ENCODE measurements at places on chromosomes 3 and 15.

- no peak for DNase-seq
These were observed 762.8 kb downstream of the VGLL3 start for GRCh38 chr3:86228101-86228500.

GRCh38 chr3:48592519-48593087 is 2.5 kb downstream of the COL7A1 start:
- DNase-seq = no peak

- no peak for DNase-seq
These were observed 13.7 kb downstream of the LRRK1 start for GRCh38 chr15:100932676-100933348.

DNA sequence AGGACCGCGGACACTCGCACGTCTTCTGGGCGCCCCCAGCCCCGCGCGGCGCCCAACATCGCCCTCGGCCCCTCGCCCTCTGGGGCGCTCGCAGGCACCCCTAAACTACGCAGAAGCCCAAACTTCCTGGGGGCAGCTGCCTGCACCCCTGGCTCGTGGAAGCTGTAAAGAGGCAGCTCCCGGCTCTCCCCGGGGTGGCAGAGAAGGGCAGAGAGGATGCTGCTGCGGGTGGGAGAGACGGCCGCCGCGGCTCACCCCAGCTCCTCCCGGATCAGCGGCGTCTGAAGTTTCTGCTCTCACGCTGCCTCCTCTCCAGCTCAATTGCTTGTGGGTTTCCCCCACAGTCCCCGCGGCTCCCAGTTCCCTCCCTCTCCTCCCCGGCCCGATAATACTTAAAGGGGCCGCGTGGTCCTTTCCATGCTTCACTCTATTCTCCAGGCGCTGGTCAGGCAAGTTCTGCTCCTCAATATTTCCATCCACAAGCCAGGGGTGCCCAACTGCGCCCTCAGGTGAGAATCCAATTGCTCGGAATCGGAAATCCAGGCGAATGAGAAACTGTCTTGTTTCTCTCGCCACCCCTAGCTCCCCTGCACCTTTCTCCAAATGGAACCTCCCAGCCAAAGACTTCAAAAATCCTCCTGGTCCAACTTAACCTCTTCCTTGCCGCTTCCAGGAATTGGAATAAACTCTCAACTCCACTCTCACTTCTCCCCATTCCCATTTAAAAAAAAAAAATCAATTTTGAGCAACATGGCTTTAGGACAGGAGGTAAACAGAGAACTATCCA is 748.5 kb downstream of the ROBO1 start:
- peak; percentile 60 for DNase-seq

- no peak for DNase-seq
These were observed 788.8 kb downstream of the ROBO1 start for GRCh38 chr3:78979028-78979427.

DNA sequence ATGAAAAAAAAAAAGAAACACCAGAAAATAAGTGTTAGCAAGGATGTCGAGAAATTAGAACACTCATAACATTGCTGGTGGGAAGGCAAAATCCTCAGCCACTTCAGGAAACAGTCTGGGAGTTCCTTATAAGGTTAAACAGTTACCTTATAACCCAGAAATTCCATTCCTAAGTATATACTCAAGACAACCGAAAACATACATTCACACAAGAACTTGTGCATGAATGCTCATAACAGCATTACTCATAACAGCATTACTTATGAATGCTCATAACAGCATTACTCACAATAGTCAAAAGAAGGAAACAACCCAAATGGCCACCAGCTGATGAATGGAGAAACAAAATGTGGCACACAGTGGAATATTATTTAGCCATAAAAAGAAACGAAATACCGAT is 34.8 kb upstream of the DCP1A start:
- DNase-seq = no peak

DNA sequence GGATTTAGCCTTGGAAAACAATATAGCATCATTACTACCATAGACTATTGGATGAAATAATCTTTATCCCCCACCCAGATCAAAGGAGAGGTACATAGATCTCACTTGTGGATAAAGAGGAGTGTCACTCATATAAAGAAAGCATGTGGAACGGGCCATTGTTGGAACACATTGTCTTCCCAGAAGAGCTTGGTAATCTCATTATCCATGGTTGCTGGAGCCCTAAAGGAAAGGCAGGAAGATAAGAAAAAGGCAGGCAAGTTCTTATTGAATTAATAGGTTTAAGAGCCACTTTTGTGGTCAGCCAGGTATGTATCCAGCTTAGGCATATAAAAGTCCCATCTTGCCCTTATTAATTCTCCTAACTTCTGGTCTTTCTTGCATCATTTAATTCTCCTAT is 659.1 kb downstream of the GRM7 start:
- DNase-seq = no peak

- no peak for DNase-seq
These were observed 39.6 kb upstream of the CTNNB1 start for GRCh38 chr3:41159588-41160189.

DNA sequence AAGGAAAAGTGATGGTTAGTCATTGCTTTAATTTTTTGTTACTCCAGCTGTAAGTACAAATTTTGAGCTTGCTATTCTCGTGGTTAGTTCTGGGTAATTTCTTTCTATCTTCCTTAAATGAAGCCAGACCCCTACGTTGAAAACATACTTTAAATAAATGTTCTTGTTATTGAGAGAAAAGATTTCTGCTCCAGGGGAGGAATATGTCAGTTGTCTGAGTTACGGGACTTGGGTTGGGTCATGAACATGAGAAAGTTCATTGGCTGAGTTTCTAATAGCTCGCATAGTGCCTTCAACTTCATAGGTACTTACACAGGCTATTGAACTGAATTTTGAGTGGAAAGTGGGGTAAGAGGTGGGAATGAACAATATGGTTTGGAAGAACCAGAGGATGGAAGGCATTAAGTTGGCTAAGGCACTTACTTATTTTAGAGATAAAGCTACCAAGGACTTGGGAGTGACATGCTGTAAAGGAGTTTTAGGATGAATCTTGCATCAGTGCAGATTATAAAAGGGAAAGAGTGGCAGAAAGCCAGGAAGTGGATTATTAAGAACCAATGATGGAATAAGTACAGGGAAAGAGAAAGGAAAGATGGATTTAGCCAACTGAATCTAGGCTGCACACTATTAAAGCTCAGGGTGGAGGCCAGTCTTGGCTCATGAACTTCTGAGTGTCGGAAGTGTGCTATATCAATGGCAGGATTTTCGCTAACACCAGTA is 1.4 kb downstream of the RPSA start:
- DNase-seq = no peak

- no peak for DNase-seq
These were observed 53.4 kb downstream of the CHD2 start for GRCh38 chr15:92953566-92953965.

DNA sequence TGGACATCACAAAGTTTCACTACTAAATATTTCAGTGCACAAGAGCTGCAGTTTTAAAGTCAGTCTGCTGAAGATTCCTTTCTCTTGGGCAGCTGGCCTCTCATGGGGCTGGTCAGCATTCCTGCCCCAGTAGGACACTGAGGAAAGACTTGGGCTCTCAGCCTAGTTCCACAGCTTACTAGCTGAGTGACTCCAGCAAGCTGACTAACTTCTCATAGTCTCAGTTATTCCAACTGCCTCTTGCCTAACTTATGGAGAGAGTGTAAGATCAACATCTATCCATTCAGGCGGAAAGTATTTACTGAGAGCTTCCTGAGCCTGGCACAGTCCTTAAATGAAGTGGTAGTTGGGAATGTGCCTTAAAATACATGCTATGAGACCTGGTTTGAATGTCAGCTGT is 27.0 kb downstream of the TM4SF4 start:
- no peak for DNase-seq

- no peak for DNase-seq
These were observed 12.9 kb downstream of the SUMF1 start for GRCh38 chr3:4454142-4454541.

- no peak for DNase-seq
These were observed 246.7 kb downstream of the LPP start for GRCh38 chr3:188400494-188401243.

DNA sequence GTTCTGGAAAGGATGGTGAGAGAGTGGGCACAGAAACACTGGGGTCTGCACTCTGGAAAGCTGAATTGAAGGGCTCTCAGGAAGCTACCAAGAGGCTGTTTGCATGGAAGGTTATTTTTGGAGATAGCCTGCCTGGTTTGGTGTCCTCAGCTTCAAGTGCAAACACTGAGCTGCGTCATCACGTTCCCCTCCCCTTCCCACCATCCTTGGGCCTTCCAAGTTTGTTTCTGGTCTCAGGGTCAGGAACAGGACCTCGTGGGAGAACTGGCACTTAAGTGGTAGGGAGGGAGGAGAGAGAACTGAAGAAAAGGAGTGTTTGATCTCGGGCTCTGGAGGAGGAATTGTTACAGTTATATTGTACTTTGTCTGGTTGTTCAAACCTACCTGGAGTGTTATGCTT is 10.6 kb downstream of the ST6GAL1 start:
- no peak for DNase-seq

DNA sequence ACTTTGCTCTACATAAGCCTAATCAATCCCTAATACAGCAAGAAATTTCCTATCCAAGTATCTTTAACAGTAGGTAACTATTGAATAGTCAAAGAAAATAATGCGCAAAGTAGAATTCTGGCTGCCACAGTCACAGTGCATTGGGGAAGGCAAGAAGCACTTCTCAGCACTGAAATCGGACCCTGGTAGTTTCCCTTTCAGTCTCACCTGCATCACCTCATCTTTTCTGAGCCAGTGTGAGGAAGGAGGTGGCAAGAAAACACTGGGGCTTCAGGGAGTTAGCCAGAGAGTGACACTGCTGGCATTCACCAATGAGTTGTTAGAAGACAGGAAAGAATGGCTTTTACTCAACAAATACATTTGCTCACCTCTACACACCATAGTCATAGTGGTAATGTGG is 8.3 kb downstream of the TRIM42 start:
- DNase-seq = no peak

DNA sequence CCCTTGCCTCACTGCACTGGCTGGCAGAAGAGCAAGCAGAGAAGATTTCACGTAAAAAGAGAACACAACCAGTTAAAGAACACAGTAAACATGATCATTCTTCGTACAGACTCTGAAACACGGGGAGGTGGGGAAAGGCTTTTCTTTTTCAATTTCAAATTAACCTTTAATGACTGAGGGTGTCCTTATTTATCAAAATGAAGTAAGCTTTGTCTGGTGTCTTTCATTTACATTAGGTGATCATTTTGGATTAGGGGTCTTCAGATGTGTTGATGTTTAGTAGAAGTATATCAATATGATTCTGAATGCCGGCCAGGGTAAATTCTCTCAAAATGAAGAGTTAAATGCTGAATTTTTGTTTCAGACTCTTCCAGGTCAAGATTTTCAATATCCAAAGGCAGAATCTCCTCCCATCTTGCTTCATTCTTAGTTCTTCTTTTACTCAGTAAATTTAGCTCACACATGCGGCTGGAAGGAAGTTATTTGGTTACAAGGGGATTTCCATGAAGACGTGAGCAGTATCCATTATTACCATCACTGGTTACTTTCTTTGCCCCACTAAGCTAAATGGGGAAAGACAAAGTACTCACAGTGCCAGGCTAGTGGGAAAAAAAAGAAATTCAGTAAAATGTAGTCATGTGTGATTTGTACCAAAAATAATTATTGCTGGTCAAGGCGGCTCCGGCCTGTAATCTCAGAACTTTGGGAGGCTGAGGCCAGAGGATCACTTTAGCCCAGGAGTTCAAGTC is 272.2 kb upstream of the NR2F2 start:
- no peak for DNase-seq

DNA sequence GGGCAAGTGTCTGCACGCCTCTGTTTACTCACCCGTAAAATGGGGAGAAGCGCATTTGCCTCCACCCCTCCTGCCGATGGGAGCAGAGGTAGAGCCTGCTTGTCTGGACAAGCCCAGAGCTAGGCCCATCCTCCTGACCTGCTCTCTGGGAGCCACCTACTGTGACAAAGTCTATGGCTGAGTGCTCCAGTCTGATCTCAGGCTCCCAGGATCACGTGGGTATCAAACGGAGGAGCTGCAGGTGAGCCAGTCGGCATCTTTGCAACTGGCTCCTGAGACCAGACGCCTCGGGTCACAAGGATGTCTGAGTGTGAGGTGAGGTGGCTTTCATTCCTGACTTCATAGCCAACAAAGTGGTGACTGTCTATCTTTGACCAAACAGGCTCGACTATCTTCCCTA is 2.1 kb upstream of the ALDH1A3 start:
- no peak for DNase-seq

GRCh38 chr3:115436767-115437301 is 186.5 kb upstream of the GAP43 start:
- no peak for DNase-seq

- DNase-seq = no peak
These were observed 198.8 kb upstream of the TGFBR2 start for GRCh38 chr3:30407651-30408050.

GRCh38 chr15:95170561-95171380 is 939.4 kb downstream of the MCTP2 start:
- DNase-seq = no peak

GRCh38 chr3:73508330-73508954 is 116.3 kb downstream of the PDZRN3 start:
- DNase-seq = peak; percentile 6

DNA sequence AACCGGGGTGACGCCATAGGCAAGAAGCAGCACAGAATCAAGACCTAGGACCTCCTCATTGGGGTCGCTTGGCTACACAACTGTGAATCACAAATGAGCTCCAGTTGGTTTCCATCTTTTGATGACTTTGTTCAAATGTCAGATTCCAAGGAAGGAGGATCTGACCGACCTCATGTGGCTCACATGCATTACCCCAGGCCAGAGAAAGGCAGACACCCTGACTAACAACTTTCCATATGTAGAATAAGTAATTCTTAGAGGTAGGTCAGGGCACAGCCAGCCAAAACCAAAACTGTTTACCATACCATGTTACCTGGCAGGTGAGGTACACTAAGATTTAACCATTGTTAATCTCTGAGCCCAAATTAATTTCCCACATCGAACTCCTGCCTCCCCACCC is 96.5 kb downstream of the CCNL1 start:
- no peak for DNase-seq

- no peak for DNase-seq
These were observed 62.0 kb upstream of the KLF13 start for GRCh38 chr15:31264559-31265089.

DNA sequence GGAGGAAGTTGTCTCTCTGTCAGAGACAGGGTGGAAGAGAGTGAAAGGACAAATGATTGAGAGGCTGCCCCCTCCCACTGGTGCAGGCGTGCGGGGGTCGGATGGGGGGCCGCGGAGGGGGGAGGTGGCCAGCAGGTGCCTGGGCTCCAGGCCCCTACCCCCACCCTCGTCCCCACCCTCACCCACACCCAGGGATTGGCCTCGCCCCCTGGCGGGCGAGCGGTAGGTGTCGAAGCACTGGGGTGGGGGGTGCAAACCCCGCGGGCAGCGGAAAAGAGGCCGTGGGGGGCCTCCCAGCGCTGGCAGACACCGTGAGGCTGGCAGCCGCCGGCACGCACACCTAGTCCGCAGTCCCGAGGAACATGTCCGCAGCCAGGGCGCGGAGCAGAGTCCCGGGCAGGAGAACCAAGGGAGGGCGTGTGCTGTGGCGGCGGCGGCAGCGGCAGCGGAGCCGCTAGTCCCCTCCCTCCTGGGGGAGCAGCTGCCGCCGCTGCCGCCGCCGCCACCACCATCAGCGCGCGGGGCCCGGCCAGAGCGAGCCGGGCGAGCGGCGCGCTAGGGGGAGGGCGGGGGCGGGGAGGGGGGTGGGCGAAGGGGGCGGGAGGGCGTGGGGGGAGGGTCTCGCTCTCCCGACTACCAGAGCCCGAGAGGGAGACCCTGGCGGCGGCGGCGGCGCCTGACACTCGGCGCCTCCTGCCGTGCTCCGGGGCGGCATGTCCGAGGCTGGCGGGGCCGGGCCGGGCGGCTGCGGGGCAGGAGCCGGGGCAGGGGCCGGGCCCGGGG is at the start of gene KAT2B:
Gene KAT2B (plus strand): TSS at position 682 of the 783 bp plus-strand sequence. CDS start 32 bp downstream, at position 714.
- peak; percentile 2 for DNase-seq

All from NCI-H1694 treated with DMSO at 0.1 percent for 48 hours (cell line).